ENCODE measurements at places on chromosomes 1 and 21.

DNA sequence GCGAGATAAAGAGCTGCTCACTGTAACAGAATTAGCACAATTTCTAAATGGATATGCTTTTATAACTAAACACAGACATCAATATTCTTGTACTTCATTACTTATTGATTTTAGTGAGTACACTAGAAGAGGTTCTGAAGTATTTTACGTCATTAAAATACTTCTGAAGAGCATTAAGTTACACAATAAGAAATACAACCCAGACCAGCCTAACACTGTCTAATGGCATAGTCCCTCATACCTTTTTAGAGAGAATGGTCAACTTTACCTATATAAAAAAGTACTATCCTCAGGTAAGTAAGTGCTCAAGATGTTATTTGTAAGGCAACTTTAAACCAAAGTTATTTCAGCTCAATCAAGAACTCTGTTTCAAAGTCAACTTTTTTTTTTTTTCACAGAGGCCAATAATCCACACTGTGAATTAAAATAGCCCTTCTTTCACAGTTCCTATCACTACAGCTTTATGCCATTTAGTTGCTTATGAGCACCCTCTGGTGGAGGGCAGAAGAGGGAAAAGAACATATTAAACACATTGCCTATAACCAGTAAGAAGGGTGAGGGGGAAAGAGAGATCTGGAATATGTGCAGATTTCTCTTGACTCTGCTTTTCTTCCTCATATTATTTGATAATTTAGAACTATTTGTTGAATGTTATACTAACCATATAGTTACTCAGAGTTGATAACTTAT, 182.1 kb upstream of the DMRTA2 start:
- DNase-seq: no peak

- DNase-seq: no peak
These were observed 28.6 kb upstream of the PIGC start for GRCh38 chr1:172472495-172472894.

DNA sequence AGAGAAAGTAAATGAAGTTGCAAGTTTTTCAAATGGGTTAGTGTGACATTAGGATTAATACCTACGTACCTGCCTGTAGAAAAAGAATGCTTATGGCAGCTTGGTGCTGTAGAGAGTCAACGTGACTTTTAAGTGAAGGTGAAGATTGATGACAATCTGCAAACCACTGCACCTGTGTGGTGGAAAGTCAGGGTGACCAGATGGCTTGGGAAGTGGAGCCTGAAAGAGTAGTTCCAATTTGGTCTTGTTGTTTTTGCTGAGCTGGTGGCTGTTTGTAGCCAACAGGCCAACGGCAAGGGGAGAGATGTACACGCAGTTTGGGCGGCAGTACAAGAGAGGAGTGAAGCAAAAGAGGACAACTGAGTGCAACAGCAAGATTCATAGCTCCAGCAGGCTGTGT, 78.1 kb upstream of the JAK1 start:
- no peak for DNase-seq

DNA sequence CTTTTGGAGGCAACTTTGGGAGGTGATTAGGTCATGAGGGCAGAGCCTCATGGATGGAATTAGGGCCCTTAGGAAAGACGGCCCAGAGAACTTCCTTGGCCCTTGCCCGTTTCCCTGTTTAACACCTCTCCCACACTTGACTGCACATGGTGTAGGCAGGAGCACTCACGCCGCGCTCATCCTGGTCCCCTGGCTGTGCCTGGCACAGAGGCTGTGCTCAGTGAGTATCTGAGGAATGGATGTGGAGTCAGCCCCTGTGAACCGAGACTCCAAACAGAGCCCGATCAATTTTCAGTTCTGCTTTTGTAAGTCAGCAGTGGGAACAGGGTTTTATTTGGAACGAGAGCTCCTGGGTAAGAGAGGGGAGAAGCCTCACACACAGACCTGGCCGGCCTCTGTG, 29.8 kb upstream of the ETV3 start:
- no peak for DNase-seq

GRCh38 chr21:42417533-42417932, 13.8 kb downstream of the UBASH3A start:
- no peak for DNase-seq

DNA sequence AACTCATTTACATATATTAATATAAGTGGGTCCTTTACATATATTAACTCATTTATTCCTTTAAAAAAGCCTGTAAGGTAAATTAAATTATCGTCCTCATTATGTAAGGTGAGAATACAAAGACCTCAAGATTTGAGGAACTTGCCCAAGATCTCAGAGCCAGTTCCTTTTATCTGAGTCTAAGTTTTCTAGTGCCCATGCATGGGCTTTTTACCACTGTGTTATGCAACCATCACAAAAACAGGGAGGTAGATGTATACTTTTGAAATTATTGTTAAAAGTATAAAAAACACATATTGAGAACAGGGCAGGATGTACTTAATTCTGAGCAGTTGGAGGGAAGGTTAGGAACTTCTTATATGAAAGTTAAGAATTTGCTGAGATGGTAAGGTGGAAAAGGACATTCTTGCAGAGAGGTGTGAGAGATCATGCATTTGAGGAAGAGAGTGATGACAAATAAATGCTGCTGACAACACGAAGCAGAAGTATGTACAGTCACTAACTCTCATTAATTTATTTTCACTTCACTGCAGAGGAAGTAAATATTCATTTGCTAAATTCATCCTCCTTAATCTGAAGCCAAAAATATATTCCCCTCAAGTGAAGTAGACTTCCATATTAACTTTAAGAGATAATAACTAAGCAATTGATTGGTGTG, 28.9 kb upstream of the LYPLAL1 start:
- no peak for DNase-seq

DNA sequence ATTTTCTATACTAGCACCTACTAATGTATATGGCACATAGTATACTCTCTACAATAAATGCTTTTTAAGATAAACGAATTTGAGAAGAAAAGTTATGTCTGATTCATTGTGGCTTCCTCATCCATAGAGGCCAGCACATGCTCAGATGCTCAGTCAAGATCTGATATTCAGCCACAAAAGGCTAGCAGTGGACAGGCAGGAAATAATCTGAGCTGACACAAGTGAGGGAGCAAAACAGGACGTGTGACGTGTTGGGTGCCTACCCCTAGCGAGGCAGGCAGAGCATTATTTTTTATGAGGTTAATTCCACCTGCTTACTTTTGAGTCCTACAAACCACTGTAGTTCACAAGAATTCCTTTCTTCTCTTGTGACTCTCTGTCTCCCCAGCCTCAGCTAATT, 550.9 kb downstream of the SMYD3 start:
- DNase-seq: no peak

GRCh38 chr1:10634428-10635084, 159.8 kb downstream of the PEX14 start:
- no peak for DNase-seq

DNA sequence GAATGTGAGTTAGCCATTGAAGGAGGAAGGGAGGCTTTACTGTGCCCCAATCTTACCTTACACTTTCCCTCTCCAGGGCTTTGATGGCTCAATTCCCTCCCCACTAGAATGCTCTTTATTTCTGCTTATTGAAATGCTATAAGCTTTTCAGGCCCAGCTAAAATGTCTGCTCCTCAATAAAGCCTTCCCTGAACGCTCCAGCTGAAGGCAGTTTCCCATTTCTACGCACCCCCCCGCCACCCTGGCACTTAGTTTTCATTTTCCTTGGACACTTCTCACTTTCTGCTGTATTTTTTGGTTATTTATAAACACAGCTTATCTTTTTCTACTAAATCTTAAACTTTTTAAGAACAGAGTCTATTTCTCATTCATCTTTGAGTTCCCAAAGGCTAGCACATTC, 7.1 kb upstream of the TMEM167B start:
- DNase-seq: peak; percentile 32

DNA sequence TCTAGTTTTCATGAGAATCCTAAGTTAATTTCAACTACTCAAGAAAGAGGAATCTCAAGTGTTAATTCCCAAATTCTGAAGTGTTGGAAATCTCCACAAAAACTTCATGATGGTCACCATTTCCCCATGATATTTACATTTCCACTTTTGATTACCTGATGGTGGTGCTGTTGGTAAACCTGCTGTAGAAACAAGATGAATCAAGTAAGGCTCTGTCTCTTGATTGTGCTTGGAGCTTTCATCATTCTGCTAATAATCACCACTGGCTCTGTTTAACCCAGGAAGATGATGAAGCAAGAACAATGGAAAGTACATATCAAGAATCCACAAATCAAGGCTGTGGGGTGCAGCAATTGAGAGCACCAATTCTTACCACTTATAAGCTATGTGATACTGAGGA, 77.8 kb downstream of the C4BPA start:
- DNase-seq: no peak

DNA sequence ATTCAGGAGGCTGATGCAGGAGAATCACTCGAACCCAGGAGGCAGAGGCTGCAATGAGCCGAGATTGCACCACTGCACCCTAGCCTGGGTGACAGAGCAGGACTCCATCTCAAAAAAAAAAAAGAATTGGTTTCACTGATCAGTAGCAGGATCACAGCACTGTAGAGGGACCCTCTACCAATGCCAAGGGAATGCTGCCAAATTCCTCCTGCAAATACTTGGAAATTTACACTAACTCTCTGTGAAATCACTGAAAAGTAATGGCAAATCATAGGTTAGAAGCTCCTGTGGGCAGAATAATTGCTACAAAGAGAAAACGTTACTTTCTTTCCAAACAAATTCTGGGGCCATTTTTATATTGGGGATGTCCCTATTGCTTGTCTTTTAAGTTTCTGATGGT, 6.7 kb upstream of the GPR25 start:
- no peak for DNase-seq

GRCh38 chr1:7915826-7916500, 24.7 kb downstream of the TNFRSF9 start:
- DNase-seq: no peak

DNA sequence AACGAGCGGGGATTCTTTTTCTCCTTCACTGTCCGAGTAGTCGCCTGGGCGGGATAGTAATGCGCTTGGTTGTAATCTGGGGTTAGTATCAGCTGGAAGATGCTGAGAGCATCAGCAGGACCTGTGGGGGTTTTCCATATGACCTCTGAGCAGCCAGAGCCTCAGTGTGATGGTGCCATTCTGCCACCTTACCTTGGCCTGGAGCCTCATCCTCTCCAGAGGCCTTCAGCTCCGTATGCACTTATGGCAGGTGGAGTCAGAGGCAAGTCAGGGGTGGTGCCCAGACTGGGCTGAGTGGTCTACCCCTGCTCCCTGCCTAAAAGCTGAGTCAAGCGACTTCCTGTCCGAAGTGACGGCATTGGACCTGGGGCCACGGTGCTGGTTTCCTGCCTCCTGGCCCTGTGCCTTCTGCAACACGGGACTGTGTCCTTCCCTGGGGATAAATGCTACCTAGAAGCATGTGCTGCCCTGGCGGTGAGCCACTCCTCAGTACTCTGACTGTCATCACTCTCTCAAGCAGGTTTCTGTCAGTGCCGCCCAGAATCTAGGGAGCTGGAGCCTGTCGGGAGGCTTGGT, 24.7 kb downstream of the TENT5C start:
- no peak for DNase-seq

GRCh38 chr1:41508290-41508689, 23.8 kb upstream of the EDN2 start:
- DNase-seq: no peak

Measured in spinal cord (tissue), 10 donors.